ENCODE measurements at places on chromosomes 11 and 22.

GRCh38 chr11:130947889-130948288 is 31.6 kb upstream of the SNX19 start:
- no peak for DNase-seq

GRCh38 chr22:37231406-37232139 is 12.5 kb downstream of the RAC2 start:
- DNase-seq, result peak; percentile 75

- no peak for DNase-seq
These were observed 21.9 kb downstream of the OTOG start for GRCh38 chr11:17568944-17569343.

DNA sequence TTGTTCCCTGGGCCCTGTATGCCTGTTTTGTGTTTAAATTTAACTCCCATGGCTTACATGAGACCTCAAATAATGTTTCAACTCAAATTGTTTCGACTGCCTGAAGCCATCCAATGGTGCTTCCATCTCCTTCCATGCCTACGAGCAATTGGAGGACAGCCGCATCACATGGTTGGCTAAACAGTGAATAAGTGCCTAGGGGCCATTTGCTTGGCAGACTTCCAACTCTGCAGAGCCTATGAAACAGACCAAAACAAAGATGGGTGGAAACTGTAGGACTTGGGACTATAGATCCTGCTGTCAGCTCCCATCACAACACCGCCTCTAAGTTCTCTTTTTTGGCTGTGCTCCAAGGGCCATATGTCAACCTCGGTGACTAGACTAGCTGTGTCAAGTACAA is 84.1 kb downstream of the PARVA start:
- DNase-seq, result no peak

- no peak for DNase-seq
These were observed 451.2 kb downstream of the MIAT start for GRCh38 chr22:27108425-27109114.

GRCh38 chr11:7672960-7673723 is at the start of gene CYB5R2:
Gene CYB5R2 (minus strand): TSS chr11:7673500. CDS start chr11:7672825, 675 bp downstream.
- peak; percentile 30 for DNase-seq

GRCh38 chr11:34330653-34331052 is 27.2 kb downstream of the ABTB2 start:
- DNase-seq, result no peak

- DNase-seq, result no peak
These were observed at the start of gene PLAAT2 for GRCh38 chr11:63563201-63564055. Gene PLAAT2 (minus strand): TSS chr11:63563379. CDS start chr11:63563324, 55 bp downstream.

- no peak for DNase-seq
These were observed 123.4 kb downstream of the ETS1 start for GRCh38 chr11:128463979-128464378.

GRCh38 chr11:66272596-66272995 is 4.2 kb downstream of the RAB1B start:
- no peak for DNase-seq

DNA sequence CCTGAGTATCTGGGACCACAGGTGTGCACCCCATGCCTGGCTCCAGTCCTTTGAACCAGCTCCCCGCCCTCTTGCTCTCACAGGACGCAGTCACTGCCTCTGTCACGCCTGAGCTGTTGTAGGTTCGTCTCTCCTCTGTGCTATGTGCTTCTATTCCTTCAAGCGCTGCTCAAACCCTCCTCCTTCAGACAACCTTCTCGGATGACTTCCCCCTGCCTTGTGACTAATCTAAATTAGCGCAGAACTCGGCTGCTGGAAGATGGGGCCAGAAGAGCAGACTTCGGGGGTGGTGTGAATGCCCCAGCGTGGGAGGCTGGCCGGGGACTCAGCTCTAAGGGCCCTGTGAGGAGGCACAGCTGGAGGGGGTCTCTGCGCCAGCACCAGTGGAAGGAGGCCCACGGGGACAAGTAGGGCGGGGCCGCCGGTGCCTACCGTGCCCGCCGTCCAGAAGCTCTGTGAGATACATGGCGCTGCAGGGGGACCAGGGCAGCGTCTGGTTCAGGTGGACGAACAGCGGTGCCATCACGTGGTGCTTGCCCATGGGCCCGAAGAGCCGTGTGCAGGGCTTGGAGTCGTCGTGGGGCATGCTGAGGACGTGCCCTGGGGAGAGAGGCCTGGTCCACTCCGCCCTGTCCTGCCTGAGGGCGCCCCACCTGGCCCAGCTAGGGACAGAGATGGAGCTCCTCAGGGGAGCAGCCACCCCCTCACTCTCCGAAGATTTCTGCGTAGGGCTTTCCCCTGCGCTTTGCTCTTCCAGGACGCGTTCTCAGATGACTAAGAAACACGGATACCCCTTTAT is 12.5 kb downstream of the ADAMTS8 start:
- no peak for DNase-seq

DNA sequence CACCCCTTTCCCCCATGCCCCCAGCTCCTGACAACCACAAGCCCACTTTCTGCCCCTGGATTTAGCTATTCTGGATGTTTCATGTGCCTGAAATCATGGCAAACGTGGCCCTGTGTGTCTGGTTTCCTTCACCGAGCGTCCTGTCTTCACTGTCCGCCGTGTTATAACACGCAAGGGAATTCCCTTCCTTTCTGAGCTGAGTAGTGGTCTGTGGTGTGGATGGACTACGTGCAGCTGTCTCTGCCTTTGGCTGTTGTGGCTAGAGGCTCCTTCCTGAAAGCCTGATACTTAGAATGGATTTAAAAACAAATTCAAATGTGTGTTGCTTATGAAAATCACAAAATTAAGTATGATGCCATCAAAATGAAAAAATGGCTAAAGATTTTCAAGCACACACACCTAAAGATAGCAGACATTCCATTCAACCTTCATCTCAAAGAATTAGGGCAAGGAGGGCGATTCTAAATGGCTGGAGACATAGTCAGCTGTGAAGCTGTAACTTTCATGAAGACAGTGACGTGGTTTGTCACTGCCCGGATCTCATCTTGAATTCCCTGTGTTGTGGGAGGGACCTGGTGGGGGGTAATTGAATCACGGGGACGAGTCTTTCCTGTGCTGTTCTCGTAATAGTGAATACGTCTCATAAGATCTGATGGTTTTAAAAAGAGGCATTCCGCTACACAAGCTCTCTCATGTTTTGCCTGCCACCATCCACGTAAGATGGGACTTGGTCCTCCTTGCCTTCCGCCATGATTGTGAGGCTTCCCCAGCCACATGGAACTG is 30.5 kb downstream of the KCNQ1 start:
- DNase-seq, result no peak

DNA sequence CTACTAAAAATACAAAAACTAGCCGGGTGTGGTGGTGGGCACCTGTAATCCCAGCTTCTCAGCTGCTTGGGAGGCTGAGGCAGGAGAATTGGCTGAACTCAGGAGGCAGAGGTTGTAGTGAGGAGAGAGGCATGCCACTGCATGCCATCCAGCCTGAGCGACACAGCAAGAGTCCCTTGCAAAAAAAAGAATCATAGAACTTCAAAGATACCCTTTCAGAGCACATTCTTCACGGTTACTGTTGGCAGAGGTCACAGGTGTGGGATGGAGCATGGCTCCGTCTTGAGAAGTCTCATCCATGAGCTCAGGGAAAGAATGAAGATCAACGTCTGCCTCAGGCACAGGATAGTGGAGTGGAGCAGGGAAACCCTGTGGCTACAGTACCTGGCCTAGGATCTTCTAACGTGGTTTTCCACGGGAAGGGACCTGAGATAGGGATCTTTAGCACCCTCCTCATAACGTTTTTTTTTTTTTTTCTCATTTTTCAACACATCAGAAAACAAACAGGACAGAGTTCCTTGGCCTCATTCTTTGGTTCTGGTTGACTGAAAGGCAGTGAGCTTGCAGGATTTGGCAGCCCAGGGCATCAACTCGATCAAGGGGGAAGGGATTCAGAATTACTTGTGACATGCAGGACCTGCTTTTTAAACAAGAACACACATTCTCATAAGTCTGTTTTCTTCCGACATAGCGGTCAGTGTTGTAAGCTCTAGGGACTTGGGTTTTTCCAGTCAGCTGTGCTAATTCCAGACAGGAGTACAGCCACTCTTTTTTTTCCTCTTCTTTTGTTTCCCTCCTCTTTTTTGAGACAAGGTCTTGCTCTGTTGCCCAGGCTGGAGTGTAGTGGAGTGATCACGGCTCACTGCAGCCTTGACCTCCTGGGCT is 22.8 kb downstream of the F2 start:
- DNase-seq, result no peak

DNA sequence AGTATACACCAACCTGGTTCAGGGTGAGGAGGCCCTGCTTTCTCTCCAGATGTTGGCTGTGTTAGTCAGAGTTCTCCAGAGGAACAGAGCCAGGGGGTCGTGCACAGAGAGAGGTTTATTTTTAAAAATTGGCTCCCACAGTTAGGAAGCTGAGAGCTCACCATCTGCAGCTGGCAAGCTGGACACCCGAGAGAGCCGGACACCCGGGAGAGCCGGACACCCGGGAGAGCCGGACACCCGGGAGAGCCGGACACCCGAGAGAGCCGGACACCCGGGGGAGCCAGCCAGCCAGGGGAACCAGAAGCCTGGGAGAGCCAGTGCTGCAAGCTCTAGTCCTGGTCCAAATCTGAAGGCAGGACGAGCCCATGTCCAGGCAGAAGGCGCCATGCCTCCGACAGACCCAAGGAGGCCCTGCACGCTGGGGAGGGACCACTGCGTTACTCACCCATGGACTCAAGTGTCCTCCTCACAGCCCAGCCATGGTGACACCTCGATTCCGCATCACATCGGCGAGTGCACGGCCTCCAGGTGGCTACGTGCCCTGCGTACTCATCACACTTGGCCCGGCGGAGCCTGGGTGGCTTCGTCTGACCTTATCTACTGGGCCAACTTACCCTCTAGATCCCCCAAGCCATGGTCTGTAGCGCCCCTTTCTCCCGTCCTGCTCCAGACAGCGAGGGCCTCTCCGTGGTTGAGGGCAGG is 99.0 kb downstream of the BRD1 start:
- no peak for DNase-seq

DNA sequence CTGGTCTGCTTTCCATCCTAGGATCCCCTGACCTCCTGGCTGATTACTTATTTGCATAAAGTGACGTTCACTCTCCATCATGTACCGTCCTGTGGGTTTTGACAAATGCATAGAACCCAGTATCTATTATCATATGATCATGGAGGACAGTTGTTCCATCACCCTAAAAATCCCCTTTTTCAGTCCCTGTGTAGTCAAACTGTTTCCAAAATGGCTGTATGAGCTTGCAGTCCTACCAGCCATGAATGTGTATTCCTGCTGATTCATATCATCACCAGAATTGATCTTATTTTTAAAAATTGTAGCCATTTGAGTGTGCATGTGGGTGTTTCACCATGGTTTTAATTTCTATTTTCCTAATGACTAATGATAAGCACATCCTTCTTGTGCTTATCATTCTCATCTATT is 108.8 kb downstream of the MPPED1 start:
- no peak for DNase-seq

GRCh38 chr11:46471943-46472661 is 80.5 kb upstream of the CHRM4 start:
- no peak for DNase-seq

- no peak for DNase-seq
These were observed 1.9 kb downstream of the TMEM134 start for GRCh38 chr11:67466962-67467771.

DNA sequence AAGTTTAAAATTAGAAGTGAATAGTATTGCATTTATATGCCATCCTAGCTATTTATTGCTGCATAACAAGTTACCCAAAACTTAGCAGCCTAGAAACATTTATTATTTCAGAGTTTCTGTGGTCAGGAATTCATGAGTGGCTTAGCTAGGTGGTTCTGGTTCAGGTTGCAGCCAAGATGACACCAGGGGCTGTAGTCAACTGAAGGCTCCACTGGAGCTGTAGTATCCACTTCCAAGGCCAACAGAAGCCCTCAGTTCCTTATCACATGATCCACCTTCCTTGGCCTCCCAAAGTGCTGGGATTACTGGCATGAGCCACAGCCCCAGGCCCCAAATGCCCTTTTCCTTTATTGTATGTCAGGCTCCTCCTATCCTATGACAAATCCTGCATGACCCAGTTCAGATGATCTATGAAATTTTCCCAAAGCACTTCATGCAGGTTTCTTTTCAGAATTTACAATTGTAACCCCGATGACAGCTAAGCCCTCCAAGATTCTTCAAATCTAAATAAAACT is 6.1 kb upstream of the ALG8 start:
- no peak for DNase-seq

DNA sequence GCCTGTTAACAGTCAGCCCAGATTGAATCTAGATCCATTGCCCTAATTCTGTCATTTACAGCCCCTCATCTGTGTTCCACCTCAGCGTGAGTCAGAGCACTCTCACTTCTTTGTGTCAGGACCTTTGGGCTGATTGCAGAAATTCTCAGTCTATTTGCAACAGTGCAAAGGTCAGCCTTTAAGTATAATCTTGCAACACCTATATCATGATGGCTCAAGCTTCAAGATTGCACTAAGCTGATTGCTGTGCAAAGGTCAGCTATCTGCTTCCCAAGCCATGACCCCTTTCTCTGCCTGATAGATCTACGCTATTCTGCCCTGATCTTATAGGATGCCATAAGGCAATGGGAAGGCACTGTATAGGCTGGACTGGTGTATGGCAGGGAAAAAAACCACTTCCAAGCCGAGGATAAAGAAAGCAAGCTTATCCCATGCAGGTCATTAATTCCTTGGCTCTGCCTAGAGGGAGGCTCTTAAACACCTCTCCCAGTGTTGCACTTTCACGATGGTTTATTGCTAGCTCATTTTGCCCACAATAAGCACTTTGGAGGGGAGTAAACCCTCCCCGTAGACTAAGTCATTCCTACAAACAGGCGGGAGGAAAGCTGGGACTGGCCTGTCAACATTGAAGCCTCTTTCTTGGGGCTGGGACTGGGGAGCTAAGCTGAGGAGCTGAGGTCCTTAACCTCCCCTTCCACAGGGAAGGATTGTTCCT is 100.6 kb downstream of the RRAS2 start:
- DNase-seq, result no peak

DNA sequence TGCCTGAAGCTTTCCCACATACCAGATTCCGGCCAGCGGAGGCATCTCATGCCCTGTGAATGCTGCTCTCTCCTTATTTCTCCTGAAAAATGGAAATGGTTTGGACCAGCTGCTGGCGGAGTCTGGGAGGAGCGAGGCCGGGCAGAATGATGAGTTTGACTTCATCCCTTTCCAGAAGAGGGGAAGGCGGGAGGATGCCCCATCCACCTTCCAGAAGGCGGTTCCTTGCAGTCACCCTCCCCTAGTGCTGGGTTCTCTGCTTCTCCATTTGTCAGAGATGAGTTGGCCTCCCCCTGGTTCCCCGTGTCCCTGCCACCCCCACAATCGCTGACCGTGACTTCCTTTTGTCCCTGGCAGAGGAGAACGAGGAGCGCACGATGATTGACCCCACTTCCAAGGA is 75.6 kb downstream of the PARVB start:
- DNase-seq, result no peak

- no peak for DNase-seq
These were observed 54.5 kb downstream of the TRIM44 start for GRCh38 chr11:35717043-35717442.

Data from activated T-cell treated with anti-CD3 and anti-CD28 coated beads, Interleukin-2, amount 50 U/mL, for 48 hours (primary cell).